Esophagus mucosa (tissue), 1 donor: ENCODE measurements at places on chromosomes 5 and 9. TPM values are rescaled to one million over a fixed set of nuclear protein-coding genes. Genes with fewer than 3 reads are reported as not detected.

CCDC180 gene
- total RNA-seq, result 0.72 TPM

DNA sequence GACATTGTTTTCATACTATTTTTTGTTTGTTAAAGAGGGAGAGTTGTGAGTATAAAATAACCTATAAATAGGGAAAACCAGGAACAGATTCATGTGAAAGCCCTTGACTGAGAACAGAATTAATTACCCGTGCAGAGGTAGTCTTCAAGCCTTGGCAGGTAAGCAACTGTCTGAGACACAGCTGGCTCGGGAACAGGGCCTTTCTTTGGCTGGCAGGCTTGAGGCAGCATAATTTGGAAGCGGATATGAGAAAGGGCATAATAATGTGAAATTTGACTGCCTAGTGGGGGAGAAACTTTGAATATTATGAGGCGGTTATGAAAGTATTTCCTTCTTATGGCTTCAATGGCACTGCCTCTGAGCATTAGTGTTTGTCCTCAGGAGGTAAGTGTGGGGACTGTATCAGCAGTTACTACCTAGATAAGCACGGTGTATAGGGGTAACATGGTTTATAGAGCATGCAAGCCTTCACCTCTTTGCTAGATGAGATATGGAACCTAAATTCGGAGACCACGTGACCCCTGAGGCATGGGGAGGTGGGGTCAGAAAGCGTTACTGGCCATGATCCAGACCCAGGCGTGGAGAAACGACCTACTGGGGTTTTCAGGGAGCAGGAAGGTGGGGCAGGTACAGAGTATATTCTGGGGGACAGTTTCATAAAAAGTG is 210.2 kb upstream of the GAS1 start:
- no peak for ATAC-seq

- no peak for ATAC-seq
These were observed 92.7 kb downstream of the RAD23B start for GRCh38 chr9:107375651-107376369.

DNA sequence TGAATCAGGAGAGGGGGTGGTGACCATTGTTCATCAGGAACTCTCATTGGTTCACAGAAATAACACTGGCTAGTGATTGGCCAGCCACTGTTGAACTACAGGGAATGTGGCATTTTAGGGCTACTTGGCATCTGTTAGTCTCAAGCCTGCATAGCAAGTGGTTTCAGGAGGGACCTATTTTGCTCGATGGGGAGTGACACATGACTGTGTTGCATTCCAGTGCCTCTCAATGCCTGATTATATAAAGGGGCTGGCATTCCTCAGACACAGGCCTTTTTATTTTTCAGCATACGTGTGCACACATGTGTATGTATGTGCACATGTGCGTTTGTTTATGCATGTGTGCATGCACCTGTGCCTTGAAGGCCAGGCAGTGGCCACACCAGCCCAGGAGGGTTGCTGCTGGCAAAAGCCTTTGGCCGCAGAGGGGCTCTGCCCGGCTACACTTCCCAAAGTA is 23.2 kb downstream of the FGD3 start:
- ATAC-seq, result peak; percentile 88

- ATAC-seq, result no peak
These were observed 487.9 kb upstream of the DAP start for GRCh38 chr5:11248966-11249365.

DNA sequence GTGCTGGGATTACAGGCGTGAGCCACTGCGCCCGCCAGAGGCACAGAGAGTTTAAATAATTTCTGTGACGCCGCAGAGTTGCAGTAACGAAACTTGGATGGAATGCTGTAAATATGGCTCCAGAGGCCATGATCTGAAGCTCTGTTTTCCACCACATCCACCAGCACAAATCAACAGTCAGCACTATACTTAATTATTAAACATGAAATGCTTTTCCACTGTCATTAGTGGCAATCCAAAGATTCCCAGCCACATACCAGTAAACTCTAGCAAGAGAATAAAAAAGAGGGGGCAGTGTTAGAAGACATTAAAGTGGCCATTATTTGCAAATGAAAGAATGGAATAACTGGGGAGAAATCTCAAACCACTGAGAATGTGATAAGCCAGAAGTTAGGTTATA is 242.5 kb downstream of the DIRAS2 start:
- no peak for ATAC-seq

- no peak for ATAC-seq
These were observed 24.8 kb upstream of the DENND1A start for GRCh38 chr9:123954518-123955280.

- no peak for ATAC-seq
These were observed 4.0 kb downstream of the SLC2A6 start for GRCh38 chr9:133474853-133475252.

- ATAC-seq, result no peak
These were observed 79.5 kb downstream of the OSMR start for GRCh38 chr5:38925154-38925925.

ELAVL2 gene
- total RNA-seq, result 0.24 TPM

CD74 gene
- 125 TPM for total RNA-seq

- peak; percentile 4 for ATAC-seq
These were observed 199.5 kb downstream of the FOXD4L6 start for GRCh38 chr9:40928803-40929487.

DNA sequence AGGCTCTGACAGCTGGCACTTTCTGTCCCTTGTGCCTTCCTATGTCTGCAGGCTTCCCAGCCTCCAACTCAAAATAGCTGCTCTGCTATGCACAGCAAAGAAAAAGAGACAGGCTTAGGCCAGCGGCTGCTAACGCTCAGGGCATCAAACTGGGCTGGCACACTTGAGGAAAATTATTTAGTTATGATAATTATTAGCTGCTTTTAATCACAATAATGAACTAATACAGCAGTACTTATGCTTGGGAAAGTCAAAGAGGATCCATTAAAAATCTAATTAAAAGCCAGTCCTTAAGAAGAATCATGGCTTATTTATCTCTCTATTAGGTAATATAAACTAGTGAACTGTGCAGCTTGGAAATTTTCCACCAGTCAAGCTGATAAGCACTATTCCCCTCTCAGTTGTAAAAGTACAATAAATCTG is 233.2 kb downstream of the SLIT3 start:
- no peak for ATAC-seq

SPINK13 gene
- total RNA-seq, result not detected

LHX3 gene
- total RNA-seq, result 0.08 TPM

- no peak for ATAC-seq
These were observed 84.1 kb downstream of the MAP1B start for GRCh38 chr5:72191404-72191803.

SLC28A3 gene
- total RNA-seq, result 7.0 TPM

GRCh38 chr5:115246361-115246991 is 16.2 kb downstream of the PGGT1B start:
- peak; percentile 48 for ATAC-seq
